Activated CD4-positive, alpha-beta T cell treated with anti-CD3 and anti-CD28 coated beads, Interleukin-2, amount 50 U/mL, for 16 hours (primary cell): ENCODE measurements at places on chromosomes 12 and 14.
A peak's percentile ranks its signal among the peaks of the same experiment; 100 is the strongest.

- no peak for DNase-seq
These were observed 10.3 kb upstream of the ADAM21 start for GRCh38 chr14:70441641-70442040.

DNA sequence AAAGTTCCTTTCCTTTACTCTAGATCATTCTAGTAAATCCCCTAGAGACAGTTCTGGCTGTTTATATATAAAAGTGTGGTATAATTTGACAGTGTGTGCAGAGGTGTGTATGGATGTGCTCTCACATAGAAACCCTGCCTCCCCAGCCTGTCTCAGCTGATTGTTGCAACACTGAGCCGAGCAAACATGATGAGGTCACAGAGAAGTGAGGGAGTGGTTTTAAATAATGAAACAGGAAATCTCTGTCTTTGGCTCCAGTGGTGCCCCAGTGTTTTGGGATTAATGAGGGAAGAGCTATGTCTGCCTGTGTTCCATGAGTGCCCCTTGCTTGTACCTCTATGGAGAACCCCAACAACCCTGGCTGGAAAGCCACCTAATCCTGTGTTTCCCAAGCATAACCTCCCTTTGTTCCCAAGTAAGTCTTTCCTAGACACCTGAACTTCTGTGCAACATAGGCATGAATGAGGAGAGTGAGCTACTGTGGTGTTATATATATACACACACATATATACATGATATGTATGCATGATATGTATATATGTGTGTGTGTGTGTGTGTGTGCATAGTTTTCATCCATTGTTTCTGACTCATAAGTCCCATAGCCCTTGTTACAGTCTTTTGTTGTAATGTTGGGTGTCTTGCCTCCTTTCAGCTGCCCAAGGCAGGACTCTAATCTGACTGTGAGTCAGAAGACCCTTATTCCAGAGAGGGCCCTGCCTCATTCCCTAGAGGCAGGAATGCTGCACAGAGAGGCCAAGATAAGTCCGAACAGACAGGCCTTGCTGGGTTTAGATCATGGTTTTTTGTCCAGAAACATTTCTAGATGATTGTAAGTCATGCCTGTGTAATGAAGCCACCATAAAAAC lies 18.0 kb downstream of the TRAF3 start:
- DNase-seq = peak; percentile 48

DNA sequence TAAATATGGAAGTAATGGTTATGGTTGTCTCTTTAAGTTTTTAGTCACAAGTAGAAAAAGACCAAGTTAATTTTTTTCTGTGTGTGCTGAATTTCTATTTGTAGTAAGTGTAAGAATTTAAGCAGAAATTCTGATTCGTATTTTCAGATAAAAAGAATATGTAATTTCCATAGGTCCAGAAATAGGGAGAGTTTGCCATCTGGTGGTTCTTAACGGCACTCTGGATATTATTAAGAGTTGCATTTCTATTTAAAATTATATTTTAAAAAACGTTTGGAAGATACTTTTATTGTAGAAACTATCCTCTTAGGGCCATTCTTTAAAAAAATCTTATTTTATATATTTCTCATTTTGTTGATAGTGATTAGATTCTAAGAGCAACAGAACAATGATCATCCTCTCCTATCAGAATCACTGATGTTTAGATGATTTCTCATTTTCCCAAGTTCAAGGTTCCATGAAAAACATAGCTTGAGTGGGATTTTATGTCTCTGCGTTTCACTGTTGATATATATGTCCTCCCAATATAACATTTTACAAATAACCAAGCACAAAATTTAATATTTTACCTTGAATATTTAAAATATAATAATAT lies 88.3 kb downstream of the LRRK2 start:
- DNase-seq = no peak

- DNase-seq = peak; percentile 89
These were observed 18.0 kb downstream of the SLC24A4 start for GRCh38 chr14:92340931-92341330.

DNA sequence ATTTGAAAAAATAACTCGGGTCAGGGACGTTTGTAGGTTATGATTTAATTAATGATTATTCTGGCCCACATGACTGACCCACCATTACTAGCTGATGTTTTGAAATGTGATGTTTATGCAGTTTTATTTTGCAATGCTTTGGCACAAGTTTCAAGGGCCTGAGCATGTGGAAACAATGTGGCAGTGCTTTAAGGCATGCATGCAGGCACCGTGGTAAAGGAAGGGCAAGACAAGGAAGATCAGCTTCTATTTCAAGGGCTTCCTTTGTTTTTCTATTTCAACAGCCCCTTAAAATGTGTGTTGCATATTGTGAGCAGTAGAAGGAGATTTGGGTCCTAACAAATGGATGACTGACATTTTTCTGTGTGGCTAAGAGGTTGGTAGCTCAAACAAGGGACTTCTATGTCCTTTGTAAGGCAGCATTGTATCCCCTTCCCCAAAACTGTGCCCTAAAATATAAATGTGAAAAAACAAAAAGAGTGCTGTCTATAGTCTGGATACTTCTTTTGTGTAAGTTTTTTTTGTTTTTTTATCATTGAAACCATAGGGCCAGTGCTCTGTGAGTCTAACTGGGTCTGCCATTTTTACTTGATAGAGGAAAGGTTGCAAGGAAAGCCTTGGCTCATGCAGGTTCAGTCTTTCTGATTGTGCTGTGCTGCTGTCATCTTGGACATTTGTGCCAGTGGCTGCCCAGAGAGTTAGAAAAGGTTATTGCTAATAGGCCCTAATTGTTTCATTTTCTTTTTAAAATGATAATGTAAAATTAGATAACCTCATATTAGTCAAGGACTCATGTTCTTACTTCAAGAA lies 103.5 kb downstream of the FGD4 start:
- no peak for DNase-seq

DNA sequence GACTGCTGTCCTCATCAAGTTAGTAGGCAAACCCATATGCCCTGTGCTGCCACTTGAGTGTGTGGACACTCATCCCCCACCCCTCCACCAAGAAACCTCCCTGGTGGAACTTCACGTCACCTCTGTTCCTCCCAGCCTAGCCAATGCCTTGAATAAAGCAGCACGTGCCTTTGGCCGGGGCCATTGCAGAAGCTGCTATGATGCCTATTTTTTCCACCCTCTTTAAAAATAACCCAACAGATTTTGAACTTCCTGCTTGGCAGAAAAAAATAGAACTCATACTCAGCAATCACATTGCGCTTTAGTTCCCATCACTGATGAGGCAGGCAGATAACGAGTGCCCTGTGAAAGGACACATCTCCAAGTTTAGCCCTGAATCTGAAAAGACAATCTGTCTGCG lies 23.1 kb upstream of the PWP1 start:
- no peak for DNase-seq
